Gastrocnemius medialis (tissue), 4 donors: ENCODE measurements at places on chromosomes 11 and 22. TPM values are rescaled to one million over a fixed set of nuclear protein-coding genes. Genes with fewer than 3 reads are reported as not detected.

- DNase-seq = no peak
These were observed 42.9 kb downstream of the DDX6 start for GRCh38 chr11:118748056-118748455.

RPL3 gene
- total RNA-seq = 327 TPM

ACRV1 gene
- total RNA-seq = not detected

MMP7 gene
- not detected for total RNA-seq

GRCh38 chr11:86558207-86558606 is 114.2 kb downstream of the ME3 start:
- DNase-seq = no peak

OR52H1 gene
- not detected for total RNA-seq

NUP50 gene
- total RNA-seq = 30.6 TPM

ADM2 gene
- not detected for total RNA-seq

DNA sequence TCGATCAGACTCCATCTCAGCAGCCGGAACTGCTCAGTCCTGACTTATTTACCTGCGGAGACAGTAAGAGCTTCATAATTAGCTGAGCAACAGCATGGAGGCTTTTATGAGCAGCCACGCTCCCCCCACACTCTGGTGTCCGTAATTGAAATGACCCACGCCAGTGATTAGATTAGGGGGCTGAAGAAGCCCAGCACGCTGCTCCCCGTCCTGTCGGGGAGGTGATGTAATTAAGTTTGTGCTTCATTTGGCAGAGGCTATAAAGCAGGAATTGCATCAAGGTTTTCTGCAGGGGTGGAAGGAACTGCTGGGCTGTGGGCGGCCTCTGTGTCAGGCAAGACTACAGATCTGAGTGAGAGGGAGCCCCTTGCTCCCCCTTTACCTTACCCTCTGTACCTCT is 22.8 kb upstream of the HTR3A start:
- no peak for DNase-seq

MUC6 gene
- total RNA-seq = not detected

DDIAS gene
- 0.67 TPM for total RNA-seq

GRCh38 chr22:44701187-44701790 is 715 bp upstream of the PRR5 start:
- no peak for DNase-seq

DMC1 gene
- total RNA-seq = not detected

CSTPP1 gene
- total RNA-seq = 8.1 TPM

GRCh38 chr11:84130646-84131427 is 844.7 kb upstream of the CCDC90B start:
- DNase-seq = no peak

SLC6A5 gene
- not detected for total RNA-seq

DNA sequence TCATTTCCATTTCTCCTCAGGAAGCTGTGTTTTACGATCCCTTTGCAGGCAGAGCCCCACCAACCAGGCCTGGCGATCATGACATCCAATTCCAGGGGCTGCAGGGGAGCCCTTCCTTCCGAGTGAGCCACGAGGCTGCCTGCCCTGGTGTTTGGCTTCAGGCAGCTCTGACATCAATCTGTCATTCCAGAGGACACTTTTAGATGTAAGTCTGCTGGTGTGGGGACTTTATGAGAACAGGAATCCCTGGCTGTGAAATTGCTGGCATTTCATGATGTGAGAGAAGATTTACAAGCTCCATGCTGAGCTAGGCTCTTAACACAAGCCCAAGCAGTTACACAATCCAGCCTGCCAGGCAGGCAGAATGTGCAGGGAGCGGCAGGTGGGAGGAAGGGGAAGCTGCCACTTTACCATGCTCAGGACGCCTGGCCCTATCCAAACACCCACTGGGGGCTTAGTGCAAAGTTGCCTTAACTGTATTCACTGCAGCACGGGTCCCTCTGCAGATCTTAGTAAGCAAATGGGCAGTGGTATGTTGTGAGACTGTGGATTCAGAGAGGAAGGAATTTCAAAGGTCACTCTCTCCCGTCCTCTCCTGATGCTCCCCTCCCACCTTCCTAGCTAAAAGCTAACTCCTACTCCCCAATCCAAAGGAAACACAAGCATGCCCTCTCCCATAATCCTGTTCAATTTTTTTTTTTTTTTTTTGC is 43.4 kb upstream of the MICAL2 start:
- peak; percentile 90 for DNase-seq

GRCh38 chr11:61477727-61478148 is 30.8 kb upstream of the LRRC10B start:
- DNase-seq = no peak

OR52A1 gene
- total RNA-seq = not detected

DNA sequence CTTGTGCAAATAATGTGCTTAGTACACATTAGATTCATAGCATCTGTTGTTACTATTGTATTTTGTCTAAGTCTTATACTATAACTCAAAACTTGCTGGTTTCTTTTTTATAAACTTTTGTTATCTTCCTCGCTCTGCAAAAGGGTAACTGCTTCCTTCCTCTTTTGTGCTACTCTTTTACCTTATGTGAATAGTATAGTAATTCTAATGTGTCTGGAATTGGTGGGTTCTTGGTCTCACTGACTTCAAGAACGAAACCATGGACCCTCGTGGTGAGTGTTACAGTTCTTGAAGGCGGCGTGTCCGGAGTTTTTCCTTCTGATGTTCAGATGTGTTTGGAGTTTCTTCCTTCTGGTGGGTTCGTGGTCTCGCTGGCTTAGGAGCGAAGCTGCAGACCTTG is 563.1 kb upstream of the LUZP2 start:
- no peak for DNase-seq

GRCh38 chr11:114129142-114129541 is 69.6 kb downstream of the ZBTB16 start:
- DNase-seq = no peak

- no peak for DNase-seq
These were observed 499.3 kb upstream of the TENM4 start for GRCh38 chr11:79940165-79940564.

DNA sequence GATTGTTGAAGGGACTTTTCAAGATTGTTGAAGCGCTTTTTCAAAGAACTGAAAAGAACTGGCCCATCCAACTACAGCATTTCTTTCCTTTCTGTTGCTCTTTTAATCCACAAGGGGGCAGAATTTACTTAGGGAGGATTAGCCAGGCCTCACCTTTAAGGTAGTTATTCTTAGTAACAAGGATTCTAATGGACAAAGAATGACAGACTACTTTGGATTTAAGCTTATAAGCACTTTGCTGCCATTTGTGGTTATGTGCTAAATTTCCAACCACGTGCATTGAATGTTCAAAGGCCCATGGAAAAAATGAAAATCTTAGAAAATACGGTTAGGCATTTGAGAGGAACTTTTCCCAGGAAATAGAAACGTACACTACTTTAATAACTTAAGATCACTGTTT is 49.5 kb upstream of the HSPA8 start:
- DNase-seq = no peak
